ENCODE measurements at places on chromosomes 16 and 17. TPM values are rescaled to one million over a fixed set of nuclear protein-coding genes. Genes with fewer than 3 reads are reported as not detected.

GRCh38 chr17:1940810-1941185, 84.3 kb downstream of the RTN4RL1 start:
- H3K27me3 ChIP-seq = no peaks in the 10 kb centered on the region
- H3K27ac ChIP-seq = no peak overlapping the region
- DNase-seq = no peak
- no peaks in the 10 kb centered on the region for H3K4me1 ChIP-seq
- no peaks in the 10 kb centered on the region for H3K36me3 ChIP-seq

DNA sequence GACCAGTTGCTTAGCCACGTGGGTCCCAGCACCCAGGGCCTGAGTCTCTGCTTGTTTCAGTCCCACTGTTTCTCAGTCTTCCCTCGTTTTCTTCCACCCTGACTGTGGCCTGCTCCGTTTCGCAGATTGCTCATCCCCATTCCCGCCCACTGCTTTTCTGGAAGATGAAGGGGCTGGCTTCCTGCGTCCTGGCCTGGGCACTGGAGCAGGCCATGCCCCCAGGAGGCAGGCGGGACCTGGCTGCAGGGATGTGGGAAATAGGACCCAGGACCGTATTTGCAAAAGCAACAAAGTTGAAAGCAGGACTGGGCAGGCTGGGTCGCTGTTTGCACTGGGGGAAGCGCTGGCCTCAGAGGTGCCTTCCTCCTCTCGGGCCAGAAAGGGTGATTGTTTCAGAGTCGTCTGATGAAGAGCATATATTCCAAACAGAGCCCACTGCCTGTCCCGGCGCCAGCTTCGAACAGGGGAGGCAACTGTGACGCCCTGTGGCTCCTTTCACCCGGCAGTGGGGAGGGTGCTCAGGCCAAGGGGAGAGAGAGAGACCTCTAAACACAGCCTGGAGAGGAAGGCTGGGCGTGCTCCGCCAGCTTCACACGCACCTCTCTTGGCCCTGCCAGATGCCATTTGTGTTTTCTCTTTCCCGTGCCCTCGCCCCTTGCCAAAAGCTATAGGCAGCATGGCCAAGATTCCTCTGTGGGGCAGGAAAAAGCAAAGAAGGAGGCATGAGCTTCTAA, 108.6 kb downstream of the CMIP start:
- H3K27me3 ChIP-seq = no peaks in the 10 kb centered on the region
- no peak overlapping the region for H3K4me3 ChIP-seq
- peaks cover 4% of the 10 kb centered on the region for H3K36me3 ChIP-seq
- DNase-seq = no peak
- H3K4me1 ChIP-seq = peaks cover 34% of the 10 kb centered on the region
- H3K27ac ChIP-seq = no peak overlapping the region

Gene ZNF652
- total RNA-seq = 42.6 TPM

- DNase-seq = no peak
- H3K27me3 ChIP-seq = no peaks in the 10 kb centered on the region
- no peak overlapping the region for H3K4me3 ChIP-seq
- no peak overlapping the region for H3K27ac ChIP-seq
Measured at GRCh38 chr17:41848788-41849187, 11.2 kb downstream of the KLHL10 start.

DNA sequence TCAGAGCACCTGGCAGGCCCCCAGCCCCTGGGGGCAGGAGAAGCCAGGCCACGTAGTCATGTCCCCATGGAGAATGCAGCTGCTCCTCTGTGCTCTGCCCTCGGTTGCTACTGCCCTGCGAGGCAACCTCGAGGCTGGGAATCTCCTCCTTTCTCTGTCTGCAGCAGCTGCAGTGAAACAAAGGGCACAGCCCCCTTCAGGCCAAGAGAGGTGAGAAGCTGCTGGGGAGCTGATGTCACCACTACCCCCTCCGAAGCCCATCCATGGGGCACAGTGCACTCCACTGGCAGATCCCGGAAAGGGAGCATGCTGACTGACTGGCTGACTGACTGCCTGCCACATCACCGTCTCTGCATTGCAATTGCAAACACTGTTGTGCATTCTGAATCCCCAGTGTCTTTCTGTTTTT, 103.7 kb downstream of the GRIN2A start:
- H3K27me3 ChIP-seq = no peaks in the 10 kb centered on the region
- H3K4me1 ChIP-seq = no peaks in the 10 kb centered on the region
- H3K4me3 ChIP-seq = no peak overlapping the region
- no peak for DNase-seq
- no peaks in the 10 kb centered on the region for H3K36me3 ChIP-seq
- no peak overlapping the region for H3K27ac ChIP-seq

GRCh38 chr16:29656688-29657523, 6.1 kb upstream of the SPN start:
- no peaks in the 10 kb centered on the region for H3K27me3 ChIP-seq
- no peak overlapping the region for H3K4me3 ChIP-seq
- no peak for DNase-seq
- H3K27ac ChIP-seq = no peak overlapping the region
- H3K36me3 ChIP-seq = no peaks in the 10 kb centered on the region
- peaks cover 16% of the 10 kb centered on the region for H3K4me1 ChIP-seq

Gene WNK4
- total RNA-seq = 0.18 TPM

- H3K27ac ChIP-seq = no peak overlapping the region
- H3K4me3 ChIP-seq = no peak overlapping the region
- H3K4me1 ChIP-seq = peaks cover 34% of the 10 kb centered on the region
- no peak for DNase-seq
- no peaks in the 10 kb centered on the region for H3K27me3 ChIP-seq
Measured at GRCh38 chr16:75065521-75066149, 50.9 kb downstream of the LDHD start.

DNA sequence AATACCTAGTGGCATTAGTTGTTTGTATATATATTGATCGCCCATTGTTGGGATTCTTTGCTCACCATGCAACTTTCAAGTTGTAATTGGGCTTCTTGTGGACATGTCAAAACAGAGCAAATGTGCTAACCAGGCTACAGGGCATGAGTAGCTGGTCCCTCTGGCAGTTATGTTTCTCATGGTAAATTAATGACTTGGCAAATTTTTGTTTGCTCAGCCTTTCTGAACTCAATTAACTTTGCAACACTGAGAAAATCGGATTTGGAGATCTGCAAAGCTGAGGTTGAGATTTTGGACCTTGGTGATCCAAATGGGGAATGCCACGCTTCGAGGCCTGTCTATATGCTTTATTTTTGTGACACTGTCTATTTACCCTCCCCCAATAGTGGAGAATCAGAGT, 138.5 kb upstream of the PIRT start:
- H3K27me3 ChIP-seq = no peaks in the 10 kb centered on the region
- H3K4me1 ChIP-seq = no peaks in the 10 kb centered on the region
- no peaks in the 10 kb centered on the region for H3K36me3 ChIP-seq
- no peak for DNase-seq
- no peak overlapping the region for H3K27ac ChIP-seq

Gene PERCC1
- total RNA-seq = not detected

Gene FOXF1
- total RNA-seq = not detected

- H3K27me3 ChIP-seq = peaks cover 53% of the 10 kb centered on the region
- no peak overlapping the region for H3K27ac ChIP-seq
- no peak overlapping the region for H3K4me3 ChIP-seq
- peaks cover 28% of the 10 kb centered on the region for H3K4me1 ChIP-seq
Measured at GRCh38 chr17:7712111-7712771, 5.3 kb upstream of the DNAH2 start.

DNA sequence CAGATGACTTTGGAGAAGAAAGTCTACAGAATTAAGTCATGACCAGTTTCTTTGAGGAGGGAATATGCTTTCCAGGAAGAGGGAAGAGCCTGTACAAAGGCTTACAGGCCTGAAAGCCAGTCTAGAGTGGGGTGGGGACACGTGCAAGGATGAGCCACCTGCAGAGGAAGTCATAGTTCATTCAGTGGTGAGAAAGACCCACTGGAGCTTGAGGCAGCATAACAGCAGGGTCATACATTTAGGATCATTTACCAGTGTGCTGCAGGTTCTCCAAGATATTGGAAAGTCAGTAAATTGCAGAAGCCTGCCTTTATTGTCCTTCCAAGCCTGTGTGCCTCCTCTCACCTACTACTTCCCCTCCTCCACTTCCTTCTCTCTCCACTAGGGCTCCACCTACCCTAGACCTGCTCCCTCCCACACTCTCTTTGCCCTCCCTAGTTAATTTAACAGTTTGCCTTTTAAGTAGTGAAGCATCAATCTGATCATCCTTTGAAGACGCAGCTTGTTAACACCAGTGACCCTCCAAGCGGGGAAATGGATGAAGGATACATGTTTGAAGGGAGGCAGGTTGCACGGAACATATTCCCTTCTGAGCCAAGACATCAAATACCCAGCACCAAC, 40.2 kb downstream of the CDRT15 start:
- H3K27ac ChIP-seq = peak overlapping the region; percentile 98
- peaks cover 38% of the 10 kb centered on the region for H3K36me3 ChIP-seq
- peaks cover 88% of the 10 kb centered on the region for H3K4me1 ChIP-seq
- peak overlapping the region; percentile 53 for H3K4me3 ChIP-seq
- H3K27me3 ChIP-seq = no peaks in the 10 kb centered on the region

Gene UNC119
- 46.2 TPM for total RNA-seq

Gene TPSB2
- not detected for total RNA-seq

GRCh38 chr16:21628772-21629171, 23.6 kb downstream of the IGSF6 start:
- H3K36me3 ChIP-seq = peaks cover 54% of the 10 kb centered on the region
- H3K27ac ChIP-seq = no peak overlapping the region
- peaks cover 34% of the 10 kb centered on the region for H3K4me1 ChIP-seq
- no peak overlapping the region for H3K4me3 ChIP-seq
- no peak for DNase-seq

DNA sequence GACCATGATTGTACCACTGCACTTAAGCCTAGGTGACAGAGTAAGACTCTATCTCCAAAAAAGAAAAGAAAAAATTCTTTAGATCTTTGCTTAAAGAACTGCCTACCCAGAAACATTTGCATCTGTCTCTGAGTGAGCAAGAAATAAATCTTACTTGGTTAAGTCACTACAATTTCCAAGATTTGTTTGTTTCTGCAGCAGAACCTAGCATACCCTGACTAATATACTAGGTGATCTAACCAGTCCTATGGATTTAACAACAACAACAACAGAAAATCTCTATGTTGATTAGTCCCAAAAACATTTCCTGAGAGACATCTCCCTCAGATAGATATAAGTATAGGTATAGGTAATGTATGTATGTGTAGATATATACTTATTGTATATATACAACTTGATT, 549.3 kb upstream of the PSMD7 start:
- H3K4me3 ChIP-seq = no peak overlapping the region
- no peak overlapping the region for H3K27ac ChIP-seq
- DNase-seq = no peak
- H3K36me3 ChIP-seq = no peaks in the 10 kb centered on the region
- no peaks in the 10 kb centered on the region for H3K27me3 ChIP-seq

- no peak overlapping the region for H3K4me3 ChIP-seq
- peaks cover 17% of the 10 kb centered on the region for H3K36me3 ChIP-seq
- no peaks in the 10 kb centered on the region for H3K4me1 ChIP-seq
- no peaks in the 10 kb centered on the region for H3K27me3 ChIP-seq
- no peak overlapping the region for H3K27ac ChIP-seq
Measured at GRCh38 chr17:59028328-59028727, 78.4 kb downstream of the TRIM37 start.

DNA sequence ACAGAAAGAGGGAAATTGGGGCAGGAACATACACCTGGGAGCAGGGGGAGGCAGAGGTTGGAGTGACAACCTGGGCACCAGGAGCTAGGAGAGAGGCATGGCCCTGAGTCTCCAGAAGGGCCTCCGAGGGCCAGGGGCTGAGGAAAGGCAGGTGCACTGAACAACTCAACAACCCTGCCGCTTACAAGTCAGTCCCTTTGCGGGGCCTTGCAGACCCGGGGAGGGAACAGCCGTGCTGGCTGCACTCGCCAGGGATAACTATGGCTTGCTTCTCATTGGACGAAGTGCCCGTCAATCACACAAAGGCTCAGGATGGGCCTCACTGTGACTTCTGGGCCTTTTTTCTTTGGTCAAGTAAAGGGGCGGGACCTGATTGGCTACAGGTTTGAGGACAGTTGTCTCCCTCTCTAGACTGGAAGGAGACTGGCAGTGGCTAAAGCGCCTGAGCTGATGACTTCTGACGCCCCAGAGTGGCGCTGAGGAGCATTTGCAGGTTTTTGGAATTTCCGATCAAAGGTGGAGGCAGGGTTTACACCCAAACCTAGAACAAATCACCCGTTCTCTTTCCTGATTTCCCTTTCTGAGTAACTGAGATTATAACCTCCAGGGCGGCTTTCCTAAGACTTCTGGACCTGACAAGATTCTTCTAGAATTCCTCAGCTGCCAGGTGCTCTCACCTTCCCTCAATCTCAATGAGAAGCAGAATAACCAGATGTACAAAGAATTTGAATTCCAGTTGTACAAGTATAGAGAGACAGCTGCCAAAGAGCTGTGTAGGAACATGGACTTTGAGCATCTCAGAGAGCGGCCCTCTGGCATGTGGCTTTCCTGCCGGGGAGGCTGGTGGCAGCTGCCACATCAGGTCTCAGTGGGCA, 27.6 kb upstream of the ST6GALNAC2 start:
- H3K4me3 ChIP-seq = no peak overlapping the region
- H3K27me3 ChIP-seq = peaks cover 2% of the 10 kb centered on the region
- no peak overlapping the region for H3K27ac ChIP-seq
- no peaks in the 10 kb centered on the region for H3K36me3 ChIP-seq
- no peak for DNase-seq

DNA sequence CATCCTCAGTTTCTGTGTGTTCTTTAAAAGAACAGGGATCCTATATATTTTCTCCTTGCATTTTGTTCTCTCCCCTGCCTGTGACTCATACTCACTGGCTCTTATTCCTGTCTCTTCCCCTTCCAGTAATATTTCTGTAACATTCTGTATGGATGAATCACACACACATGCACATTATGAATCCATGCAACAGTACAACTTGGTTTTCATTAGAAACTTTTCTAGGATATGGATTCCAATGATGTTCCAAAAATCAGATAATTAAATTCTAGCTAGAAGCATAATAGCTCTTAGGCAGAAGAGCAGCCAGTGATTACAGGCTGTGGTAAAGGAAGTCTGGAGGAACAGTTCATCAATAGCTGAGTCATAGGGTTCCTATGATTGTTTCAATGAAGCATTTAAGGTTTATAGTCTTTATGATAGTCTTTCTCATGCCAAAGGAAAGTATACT, 119.6 kb upstream of the PMFBP1 start:
- no peaks in the 10 kb centered on the region for H3K27me3 ChIP-seq
- no peak overlapping the region for H3K27ac ChIP-seq
- H3K36me3 ChIP-seq = no peaks in the 10 kb centered on the region
- DNase-seq = no peak

Gene PCGF2
- total RNA-seq = 3.3 TPM

Gene OXLD1
- 59.3 TPM for total RNA-seq

DNA sequence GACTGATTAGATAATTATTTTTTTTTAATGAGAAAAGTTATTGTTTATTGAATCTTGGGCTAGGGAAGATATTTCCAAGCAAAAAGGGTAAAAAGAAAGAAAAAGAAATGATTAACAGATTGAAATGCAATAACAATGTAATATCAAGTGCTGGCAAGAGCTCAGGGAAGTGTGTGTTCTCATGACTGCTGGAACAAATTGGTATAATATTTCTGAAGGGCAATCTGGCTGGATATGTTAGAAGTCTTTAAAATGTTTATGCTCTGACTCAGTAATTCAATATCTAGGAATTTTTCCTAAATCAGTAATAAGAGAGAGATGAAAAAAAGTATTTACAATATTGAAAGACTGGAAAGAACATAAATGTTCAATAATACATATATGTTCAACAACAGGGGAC, 7.6 kb upstream of the ZNF624 start:
- H3K4me3 ChIP-seq = no peak overlapping the region
- H3K36me3 ChIP-seq = no peaks in the 10 kb centered on the region
- H3K4me1 ChIP-seq = no peaks in the 10 kb centered on the region
- no peak overlapping the region for H3K27ac ChIP-seq
- H3K27me3 ChIP-seq = peaks cover 33% of the 10 kb centered on the region

Gene OTOA
- total RNA-seq = 0.18 TPM

All from activated CD4-positive, alpha-beta memory T cell treated with anti-CD3 and anti-CD28 coated beads, Interleukin-2, amount 10 ng/mL, durations not matched to agents 7 days and 5 days (primary cell).